NCI-H2081 (cell line): ENCODE measurements at places on chromosomes 13 and 19.

DNA sequence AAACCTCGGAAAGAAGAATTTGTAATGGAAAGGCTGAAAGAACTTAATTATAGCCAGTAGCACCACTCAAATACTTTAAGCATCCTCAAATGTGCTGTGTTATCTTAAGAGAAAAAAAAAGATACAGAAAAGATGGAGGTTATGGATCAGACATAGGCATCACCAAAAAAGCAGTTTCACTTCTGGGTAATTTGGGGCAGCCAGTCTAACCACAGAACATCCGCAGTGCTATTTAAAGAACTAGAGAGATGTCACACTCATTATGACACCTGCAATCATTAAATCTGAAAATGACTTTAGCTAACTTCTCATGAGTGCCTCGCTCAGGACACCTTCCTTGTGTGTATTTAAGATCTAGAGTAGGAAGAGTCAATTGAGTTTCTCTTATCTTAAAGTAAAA, 211.8 kb downstream of the RBM26 start:
- no peak for DNase-seq

- DNase-seq = no peak
Measured at GRCh38 chr19:3818466-3818865, 32.3 kb upstream of the MATK start.

GRCh38 chr19:16037424-16038195, 38.7 kb upstream of the TPM4 start:
- DNase-seq = no peak

GRCh38 chr19:34962687-34963572, 1.1 kb downstream of the ZNF792 start:
- DNase-seq = no peak

GRCh38 chr19:35521124-35521743, 6.9 kb downstream of the SBSN start:
- no peak for DNase-seq

GRCh38 chr13:73338389-73338788, 279.6 kb downstream of the KLF5 start:
- no peak for DNase-seq

GRCh38 chr13:78129823-78130222, 211.2 kb upstream of the EDNRB start:
- DNase-seq = no peak

GRCh38 chr13:20848203-20848602, 54.3 kb downstream of the XPO4 start:
- peak; percentile 7 for DNase-seq

- DNase-seq = no peak
Measured at GRCh38 chr13:112729408-112729807, 39.6 kb downstream of the ATP11A start.

DNA sequence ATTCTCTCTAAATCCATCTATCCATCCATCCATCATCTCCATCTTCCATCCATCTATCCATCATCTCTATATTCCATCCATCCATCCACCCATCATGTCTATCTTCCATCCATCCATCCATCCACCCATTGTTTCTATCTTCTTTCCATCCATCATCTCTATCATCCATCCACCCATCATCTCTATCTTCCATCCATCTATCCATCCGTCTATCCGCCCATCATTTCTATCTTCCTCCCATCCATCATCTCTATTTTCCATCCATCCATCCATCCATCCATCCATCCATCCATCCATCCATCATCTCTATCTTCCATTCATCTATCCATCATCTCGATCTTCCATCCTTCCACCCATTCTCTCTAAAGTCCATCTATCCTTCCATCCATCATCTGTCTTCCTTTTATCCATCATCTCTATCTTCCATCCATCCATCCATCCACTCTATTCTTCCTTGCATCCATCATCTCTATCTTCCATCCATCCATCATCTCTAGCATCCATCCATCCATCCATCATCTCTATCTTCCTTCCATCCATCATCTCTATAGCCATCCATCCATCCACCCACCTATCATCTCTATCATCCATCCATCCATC, 34.7 kb downstream of the NWD1 start:
- no peak for DNase-seq

DNA sequence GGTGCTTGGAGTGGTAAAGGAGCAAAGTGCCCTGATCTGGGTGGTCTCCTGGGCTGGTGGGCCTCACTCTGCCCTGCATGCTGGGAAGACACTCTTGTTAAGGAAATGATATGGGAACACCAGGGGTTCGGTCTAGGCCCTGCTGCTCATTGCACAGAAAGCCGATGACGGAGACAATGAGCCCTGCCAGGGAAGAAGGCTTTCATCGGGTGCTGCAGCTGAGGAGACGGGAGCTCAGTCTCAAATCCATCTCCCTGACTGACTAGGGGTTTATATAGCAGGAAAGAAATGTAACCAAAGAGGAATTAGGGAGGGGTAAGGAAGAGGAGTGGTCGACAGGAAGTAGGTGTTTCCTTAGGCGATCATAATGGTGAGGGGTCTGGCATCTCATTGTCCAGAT, 253.4 kb downstream of the TEX29 start:
- DNase-seq = no peak

- DNase-seq = no peak
Measured at GRCh38 chr13:61162636-61163035, 253.0 kb downstream of the PCDH20 start.

DNA sequence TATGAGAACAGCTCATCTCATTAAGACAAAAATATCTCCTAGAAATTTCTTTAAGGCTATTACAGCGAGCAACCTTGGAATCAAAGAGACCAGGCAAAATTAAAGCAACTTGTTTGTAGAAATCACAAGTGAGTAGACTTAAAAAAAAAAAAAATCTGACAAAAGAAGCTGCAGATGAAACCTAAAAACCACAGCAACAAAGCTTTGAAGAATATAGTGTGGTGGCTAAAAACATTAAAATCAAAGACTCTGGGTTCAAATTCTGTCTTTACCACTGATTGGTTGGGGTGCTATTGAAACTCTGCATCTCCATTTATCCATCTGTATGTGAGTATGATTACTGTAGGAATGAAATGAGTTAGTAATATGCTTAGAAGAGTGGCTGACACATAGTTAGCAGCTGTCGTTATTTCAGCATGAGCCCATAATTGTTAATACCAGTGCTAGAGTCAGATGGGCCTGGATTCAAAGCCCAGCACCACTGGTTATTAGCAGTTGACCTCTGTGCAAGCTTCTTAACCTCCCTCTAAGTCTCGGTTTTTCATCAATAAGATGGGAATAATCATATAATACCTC, 157.6 kb downstream of the FOXO1 start:
- DNase-seq = no peak

- DNase-seq = peak; percentile 17
Measured at GRCh38 chr13:100403675-100404074, 184.9 kb downstream of the GGACT start.

DNA sequence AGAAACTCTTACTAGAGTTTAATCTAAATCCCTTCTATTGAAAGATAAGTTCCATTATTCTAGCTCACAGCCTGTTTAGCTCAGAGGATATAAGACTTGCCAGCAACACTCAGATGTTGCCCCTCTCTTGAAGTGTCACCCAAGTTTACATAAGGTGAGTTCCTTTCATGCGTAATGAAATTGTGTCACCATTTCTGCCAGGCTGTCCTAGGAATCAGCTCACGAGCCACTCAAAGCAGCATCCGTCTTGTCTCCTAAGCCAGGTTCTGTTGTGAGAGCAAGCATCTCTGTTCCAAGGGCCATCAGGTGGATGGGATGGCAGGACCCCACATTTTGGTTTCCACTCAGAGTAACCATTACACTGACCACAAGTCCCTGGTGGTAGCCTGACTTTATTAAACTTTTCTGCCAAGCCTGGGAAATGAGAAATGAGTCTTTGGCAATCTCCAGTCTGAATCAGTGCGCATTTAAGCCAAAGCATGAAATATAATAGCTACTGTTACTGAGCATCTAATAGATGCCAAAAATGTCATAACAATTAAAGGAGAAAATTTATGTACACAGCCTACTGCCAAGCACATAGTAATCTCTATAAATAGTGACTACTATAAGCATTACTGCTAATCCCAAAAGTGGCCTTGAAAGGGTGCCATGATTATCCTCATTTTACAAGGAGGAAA, 179.6 kb upstream of the MIR17HG start:
- DNase-seq = peak; percentile 58

- DNase-seq = no peak
Measured at GRCh38 chr13:71448080-71448630, 418.8 kb downstream of the DACH1 start.

DNA sequence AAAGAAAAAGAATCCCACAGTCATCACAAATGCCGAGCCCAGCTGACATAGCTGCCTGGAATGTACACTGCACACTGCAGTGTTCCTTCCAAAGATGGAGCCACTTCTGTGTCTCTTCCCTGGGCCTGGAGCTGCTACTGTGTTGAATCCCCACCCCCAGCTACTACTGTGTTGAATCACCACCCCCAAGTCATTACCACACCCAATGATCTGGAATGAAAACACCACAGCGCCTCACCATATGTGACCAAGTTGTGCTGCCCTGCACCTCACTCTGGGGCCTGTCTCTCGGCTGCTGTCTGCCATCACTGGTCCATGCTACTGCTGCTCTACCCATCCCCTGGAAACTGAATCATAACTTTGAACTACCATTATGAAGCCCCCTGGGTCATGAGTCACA, 861.2 kb downstream of the UQCRFS1 start:
- DNase-seq = no peak

DNA sequence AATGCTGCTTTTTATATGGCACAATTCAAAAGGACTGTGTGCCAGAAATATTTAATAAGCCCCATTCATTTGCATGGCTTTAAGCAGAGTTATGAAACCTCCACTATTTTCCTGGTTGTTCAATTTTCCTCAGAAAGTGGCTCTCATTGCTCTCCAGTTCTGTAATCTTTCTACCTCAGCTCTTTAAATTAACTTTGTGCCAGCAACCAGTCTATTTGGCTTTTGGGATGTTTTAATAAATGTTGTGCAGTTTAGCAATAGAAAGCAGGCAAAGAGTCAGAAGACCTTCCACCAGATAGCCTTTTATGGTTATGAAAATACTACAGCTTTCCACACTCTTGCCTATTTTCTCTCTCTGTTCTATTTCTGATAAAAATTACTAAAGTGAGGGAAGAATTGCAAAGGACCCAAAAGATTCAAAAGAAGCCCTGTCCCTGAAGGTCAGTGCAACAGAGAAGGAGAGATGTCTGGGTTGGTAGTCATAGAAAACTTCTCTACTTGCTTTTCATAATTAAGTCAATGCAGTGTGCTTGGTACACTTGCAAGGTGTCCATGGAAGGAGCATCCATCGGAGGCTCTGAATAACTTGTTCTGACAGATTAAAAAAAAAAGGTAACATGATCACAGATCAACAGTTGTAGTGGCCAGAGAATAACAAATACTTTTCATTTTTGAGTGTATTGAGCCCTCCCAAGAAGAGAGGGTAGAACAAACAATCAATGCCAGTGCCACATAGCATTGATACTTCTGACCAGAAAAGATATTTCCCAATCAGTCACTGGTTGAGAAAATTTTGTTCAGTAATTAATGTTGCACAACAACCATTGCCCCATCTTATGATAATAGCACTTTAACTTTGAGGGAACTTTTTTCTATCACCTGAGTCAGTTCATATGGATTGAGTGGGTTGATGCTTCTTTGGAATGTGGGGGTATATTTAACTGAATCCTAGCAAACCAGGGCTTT, 48.4 kb upstream of the SPRY2 start:
- DNase-seq = no peak

DNA sequence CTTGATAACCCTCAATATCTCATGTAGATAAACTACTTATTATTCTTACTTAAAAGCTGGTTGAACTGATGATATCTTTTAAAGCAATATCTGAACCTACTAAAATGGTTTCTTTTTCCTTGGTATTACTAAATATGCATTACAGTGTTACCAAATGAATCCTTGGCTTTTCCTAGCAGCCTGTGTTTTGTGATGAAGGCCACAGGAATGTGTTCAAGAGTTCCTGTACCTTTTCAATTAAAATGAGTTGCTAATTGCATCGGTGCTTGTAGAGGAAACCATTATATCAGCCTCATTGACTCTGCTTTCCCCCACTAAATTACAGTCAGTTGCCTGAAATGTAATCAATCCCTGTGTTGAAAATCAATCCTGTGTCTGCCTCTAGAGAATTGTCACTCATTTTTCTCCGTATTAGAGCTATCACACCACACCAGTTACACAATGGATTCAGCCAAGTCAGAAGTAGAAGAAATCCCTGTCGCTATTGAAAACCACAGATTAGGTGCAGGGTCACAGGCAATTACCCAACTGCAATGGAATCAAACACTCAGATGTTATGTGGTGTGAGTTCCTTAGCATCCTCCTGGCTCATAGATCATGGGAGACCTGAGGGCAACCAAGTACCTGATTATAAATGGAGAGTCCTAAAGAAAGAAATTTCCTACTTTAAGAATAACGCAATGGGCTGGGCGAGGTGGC, 13.3 kb downstream of the FAM216B start:
- no peak for DNase-seq

- DNase-seq = no peak
Measured at GRCh38 chr19:34678085-34678412, 571 bp downstream of the ZNF302 start.

DNA sequence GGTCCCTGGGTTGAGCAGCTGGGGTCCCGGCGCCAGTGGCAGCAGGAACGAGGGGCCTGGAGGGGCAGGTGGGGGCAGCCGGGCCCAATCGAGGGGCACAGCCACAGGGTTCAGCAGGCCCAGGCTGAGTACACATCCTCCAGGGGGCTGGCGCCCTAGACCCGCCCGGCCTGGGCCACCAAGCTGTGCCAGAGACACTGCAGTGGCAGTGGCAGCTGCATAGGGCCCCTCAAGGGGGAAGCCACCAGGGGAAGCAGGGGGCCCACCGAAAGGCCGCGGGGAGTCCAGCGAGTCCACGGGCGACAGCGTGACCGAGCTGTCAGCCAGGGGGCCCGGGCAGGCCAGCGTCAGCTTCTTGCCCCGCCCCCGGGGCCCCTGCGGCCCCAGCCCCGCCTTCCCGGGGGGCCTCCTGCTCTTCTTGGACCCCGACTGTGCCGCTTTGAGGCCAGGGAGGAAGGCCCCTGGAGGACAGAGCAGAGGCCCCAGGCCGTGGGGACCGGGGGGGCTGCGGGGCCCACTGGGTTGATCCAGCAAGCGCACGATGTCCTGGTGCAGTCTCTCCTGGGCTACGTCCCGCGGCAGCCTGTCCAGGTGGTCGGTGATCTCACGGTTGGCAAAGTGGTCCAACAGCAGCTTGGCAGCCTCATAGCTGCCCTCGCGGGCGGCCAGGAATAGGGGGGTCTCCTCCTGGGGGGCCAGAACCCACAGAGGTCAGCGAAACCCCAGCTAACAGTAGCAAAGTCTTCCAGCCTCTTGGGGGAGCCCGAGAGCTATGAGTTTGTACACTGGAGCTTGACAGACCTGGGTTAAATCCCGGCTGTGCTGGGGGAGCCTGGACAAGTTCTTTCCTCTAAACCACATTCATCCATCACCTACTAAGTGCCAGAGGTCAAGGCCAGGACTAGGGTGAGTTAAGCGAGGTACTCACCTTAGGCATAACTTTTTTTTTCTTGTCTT, 39.5 kb downstream of the NOTCH3 start:
- DNase-seq = peak; percentile 31
